ENCODE measurements at places on chromosomes 2 and 18.

GRCh38 chr2:216551234-216552068 is 52.8 kb downstream of the RPL37A start:
- DNase-seq = no peak

- DNase-seq = no peak
Measured at GRCh38 chr2:230412846-230413245, 3.2 kb upstream of the SP100 start.

DNA sequence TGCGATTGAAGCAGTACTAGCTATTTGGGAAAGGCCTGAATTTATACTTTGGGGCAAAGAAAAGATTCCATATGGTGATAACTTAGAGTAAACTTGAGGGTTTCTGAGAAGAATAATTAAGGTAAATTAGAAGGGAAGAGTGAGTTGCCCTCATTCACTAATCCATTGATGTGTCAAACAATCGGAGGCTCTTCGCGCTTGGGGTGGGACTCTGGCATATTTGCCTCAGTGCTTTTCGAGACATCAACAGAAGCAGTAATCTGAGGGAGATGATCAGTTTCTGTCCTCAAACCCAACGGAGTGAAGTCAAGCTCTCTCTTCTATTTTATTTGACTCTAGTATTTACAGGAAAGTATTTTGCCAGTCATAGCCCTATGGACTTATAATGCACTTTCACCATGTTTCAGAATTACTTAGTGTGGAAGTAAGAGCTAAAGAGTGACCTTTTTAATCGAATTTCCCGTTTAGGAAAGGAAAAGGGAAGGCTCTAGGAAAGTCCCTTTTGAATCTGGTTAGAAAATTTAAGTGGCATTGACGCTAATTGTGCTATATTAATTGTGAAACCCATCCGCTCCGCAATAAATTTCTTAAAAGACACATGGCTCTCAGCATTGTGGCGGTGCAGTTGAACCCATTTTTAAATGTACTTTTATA is 1.3 kb downstream of the RAB10 start:
- DNase-seq = no peak

GRCh38 chr2:151947813-151948165 is 119.6 kb upstream of the ARL5A start:
- DNase-seq = no peak

GRCh38 chr18:76847916-76848315 is 25.6 kb downstream of the ZNF236 start:
- peak; percentile 55 for DNase-seq
